ENCODE measurements at places on chromosomes 1 and 21.

DNA sequence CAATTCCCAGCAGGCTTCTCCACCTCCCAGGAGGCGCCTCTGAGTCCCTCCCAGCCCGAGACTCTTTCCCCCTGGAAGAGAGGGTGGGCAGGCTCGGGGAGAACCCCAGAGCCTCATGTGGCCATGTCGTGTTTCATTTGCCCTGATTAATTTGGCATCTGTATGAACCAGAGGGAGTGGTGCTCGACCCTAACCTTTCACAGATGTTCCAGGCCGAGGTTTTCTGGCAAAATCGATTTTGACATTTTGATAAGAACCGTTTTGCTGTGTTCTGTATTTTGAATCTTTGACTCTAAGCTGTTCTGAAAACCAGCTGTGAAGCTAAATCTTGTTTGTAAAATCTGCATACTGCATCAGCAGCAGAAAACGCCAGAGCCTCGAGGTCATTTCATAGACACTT is 367.4 kb downstream of the CAMTA1 start:
- DNase-seq, result no peak

- no peak for DNase-seq
Observed at GRCh38 chr1:211639475-211640300, 35.7 kb downstream of the NEK2 start.

GRCh38 chr1:65165269-65165993 is 17.4 kb downstream of the AK4 start:
- no peak for DNase-seq

DNA sequence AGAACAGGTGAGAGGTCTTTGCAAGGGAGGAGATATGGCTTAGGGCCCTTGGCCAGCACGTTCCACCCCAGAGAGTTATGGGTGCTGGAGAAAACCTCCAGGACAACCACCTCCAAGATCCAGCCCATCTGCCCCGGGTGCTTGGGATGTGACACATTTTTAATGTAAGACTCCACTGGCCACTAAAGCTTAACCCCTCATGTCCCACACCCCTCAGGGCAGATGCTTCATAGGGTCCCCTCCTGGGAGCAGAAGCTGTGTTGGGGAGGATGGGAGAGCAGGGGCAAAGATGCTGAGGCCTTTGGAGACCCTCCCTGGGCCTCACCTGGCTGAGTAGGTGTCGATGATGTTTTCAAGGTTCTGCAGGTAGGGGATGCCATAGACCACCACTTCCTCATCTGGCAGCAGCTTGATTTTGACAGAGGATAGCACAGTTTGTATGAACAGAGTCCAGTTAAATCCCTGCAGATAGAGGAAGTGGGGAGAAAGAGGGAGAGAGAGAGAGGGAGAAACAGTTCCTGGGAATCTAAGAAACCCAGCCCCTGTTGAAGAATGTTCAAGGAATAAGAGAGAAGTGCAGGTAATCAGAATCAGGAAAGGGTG is 11.9 kb downstream of the PRXL2B start:
- no peak for DNase-seq

- peak; percentile 74 for DNase-seq
Observed at GRCh38 chr21:46184625-46185555, 631 bp upstream of the SPATC1L start.

DNA sequence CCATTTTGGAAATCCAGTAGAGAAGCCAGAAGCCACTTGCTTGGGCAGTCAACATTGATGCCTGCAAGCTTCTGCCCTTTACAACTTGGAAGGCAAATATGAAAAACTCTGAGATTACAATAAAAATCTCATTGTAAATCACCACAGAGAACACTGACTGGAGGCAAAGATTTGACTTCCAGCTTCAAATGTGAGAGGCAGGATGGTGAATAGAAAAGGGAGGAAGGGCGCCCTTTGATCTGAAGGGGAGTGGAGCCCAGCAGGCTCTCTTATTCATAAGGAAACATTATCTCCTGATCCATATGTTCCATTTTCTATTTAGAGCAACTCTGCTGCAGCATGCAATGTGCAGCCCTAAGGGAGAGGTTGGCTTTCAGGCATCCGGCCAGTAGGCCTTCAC is 348.3 kb downstream of the AJAP1 start:
- no peak for DNase-seq

GRCh38 chr1:203408486-203409481 is 57.9 kb upstream of the FMOD start:
- no peak for DNase-seq

GRCh38 chr1:29372108-29372507 is 135.8 kb downstream of the PTPRU start:
- no peak for DNase-seq

- DNase-seq, result no peak
Observed at GRCh38 chr1:46747683-46748288, 28.9 kb upstream of the EFCAB14 start.

- DNase-seq, result no peak
Observed at GRCh38 chr1:218538341-218538740, 193.2 kb downstream of the TGFB2 start.

- DNase-seq, result no peak
Observed at GRCh38 chr1:153429266-153430165, 13.2 kb downstream of the S100A7A start.

- DNase-seq, result no peak
Observed at GRCh38 chr1:244349103-244349531, 102.6 kb downstream of the ADSS2 start.

- peak; percentile 34 for DNase-seq
Observed at GRCh38 chr1:23118957-23119792, 49.5 kb downstream of the LUZP1 start.

- DNase-seq, result no peak
Observed at GRCh38 chr1:27941671-27942540, 7.1 kb downstream of the SMPDL3B start.

DNA sequence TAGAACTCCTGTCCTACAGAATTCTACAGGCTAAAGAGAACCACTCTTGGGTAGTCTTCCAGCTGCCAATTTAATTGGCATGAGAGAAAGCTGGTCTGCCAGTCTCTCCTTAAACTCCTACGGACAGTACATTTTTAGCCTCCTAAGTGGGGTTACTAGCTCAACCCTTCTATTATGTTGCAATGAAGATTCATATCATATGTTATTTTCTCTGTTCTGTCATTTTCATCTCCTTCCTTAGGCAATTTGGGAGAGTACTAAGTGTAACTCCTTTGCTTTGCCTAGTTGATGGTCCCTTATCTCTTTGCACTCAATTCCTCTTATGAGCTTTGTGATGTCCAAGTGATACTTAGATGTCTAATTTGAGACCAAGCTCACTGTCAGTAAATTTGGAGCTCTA is 14.0 kb downstream of the GNAT2 start:
- no peak for DNase-seq

DNA sequence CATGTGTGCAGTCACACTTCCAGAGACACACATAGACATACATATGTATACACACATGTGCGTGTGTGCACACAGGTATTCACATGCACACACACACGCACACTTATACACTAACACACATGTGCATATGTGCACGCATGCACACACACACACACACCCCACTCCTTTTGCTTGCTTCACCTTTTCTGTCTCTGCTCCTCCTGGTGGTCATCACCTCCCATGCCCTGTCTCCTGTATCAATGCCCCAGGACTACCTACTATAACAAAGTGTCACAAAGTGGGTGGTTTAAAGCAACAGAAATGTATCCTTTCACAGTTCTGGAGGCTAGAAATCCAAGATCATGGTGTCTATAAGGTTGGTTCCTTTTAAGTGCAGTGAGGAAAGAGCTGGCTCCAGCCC is 27.4 kb downstream of the ETS2 start:
- no peak for DNase-seq

DNA sequence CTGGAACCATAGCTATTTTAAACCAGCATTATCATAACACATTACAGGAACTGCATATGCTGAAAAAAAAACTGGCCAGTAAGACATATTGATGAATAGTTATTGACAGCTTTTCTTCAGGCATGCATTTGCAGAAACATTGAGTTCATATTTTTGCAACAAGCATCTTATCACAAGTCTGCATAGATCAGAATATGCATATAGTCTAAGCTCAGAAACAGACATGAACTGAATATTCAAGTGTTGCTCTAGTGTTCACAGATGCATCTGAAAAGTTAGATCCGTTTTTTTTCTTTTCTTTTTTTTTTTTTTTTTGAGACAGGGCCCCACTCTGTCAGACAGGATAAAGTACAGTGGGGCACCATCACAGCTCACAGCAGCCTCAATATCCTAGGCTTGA is 22.8 kb downstream of the PRMT6 start:
- no peak for DNase-seq

DNA sequence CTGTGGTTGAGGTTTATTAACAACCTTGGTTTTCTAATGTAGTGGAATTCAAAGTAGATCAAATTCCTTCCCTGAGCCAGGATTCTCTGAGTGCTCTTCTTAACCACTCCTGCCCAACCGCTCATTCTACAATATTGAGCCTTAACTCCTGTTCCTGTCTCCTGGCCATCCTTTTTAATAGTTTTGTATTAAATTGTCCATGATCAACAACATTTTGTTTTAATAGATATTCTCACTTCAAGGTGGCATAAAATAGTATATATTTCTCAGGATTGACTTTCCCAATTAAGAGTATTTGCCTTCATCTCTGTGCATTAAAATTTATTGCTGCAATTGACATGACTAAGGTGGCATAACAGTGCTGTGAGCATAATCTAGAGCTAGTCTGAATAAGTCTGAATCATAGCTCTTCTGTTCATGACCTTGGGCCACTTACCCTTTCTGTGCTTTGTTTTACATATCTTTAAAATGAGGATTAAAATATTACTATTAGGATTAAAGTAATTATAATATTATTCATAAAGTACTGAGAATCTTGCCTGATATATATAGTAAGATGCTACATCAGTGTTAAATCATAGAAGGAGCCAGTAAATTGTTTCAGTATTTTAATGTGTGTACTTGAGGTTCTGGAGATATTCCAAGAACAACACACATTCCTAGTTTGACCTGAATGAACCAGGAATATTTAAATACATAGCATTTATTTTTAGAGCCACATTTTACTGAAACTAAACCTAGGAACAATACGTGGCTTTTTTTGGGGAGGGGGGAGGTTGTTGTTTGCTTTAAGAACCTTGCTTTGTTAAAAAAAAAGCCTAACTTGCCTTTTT is 76.4 kb downstream of the ADGRL2 start:
- DNase-seq, result no peak

- DNase-seq, result no peak
Observed at GRCh38 chr21:25637851-25638659, 1.0 kb upstream of the JAM2 start.

- DNase-seq, result no peak
Observed at GRCh38 chr1:218473522-218473921, 128.4 kb downstream of the TGFB2 start.

- DNase-seq, result no peak
Observed at GRCh38 chr1:51372561-51372960, 42.2 kb upstream of the TTC39A start.

GRCh38 chr1:244395965-244396364 is 55.7 kb downstream of the ADSS2 start:
- no peak for DNase-seq

- no peak for DNase-seq
Observed at GRCh38 chr21:28018741-28019669, 973.7 kb downstream of the LTN1 start.

- DNase-seq, result no peak
Observed at GRCh38 chr1:164240081-164240480, 318.9 kb upstream of the PBX1 start.

GRCh38 chr1:36844917-36845316 is 189.4 kb downstream of the GRIK3 start:
- DNase-seq, result no peak

GRCh38 chr1:24015221-24016210 is 35.4 kb upstream of the SRSF10 start:
- DNase-seq, result no peak

DNA sequence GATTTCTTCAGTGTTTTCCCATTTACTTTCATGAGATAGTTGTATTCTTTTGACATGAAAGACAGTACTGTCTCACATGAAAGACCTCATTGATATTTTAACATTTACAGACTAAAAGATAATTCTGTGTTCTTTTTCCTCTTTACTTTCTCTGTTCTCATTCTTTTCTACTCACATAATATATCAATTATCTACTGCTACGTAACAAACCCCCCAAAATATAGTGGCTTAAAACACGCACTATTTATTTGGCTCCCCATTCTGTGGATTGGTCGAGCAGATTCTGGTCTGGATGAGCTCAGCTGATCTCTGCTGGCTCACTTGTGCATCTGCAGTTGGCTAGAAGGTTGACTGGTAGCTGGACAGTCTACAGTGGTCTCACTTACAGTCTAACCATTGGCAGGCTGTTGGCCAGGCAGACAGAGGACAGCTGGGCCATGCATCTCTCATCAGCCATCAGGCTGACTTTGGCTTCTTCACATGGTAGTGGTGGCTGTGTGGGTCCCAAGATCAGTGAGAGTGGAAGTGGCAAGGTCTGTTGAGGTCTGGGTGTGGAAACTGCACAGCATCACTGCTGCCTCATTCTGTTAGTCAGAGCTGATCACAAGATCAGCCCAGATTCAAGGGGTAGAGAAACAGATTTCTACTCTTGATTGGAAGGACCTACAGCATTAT is 63.2 kb downstream of the MPZL1 start:
- DNase-seq, result no peak

- no peak for DNase-seq
Observed at GRCh38 chr1:59880735-59881134, 45.8 kb downstream of the CYP2J2 start.
